ENCODE measurements at places on chromosomes 2 and 18.
A peak's percentile ranks its signal among the peaks of the same experiment; 100 is the strongest.

GRCh38 chr2:37219046-37219445 is 12.3 kb downstream of the CEBPZ start:
- DNase-seq: no peak

GRCh38 chr18:79871481-79872091 is 73.8 kb downstream of the KCNG2 start:
- DNase-seq: no peak

- DNase-seq: no peak
These were observed 3.6 kb upstream of the DLX2 start for GRCh38 chr2:172106108-172106961.

- no peak for DNase-seq
These were observed 35.1 kb downstream of the PMS1 start for GRCh38 chr2:189819297-189819704.

- no peak for DNase-seq
These were observed 123.1 kb upstream of the STON1 start for GRCh38 chr2:48406794-48407349.

DNA sequence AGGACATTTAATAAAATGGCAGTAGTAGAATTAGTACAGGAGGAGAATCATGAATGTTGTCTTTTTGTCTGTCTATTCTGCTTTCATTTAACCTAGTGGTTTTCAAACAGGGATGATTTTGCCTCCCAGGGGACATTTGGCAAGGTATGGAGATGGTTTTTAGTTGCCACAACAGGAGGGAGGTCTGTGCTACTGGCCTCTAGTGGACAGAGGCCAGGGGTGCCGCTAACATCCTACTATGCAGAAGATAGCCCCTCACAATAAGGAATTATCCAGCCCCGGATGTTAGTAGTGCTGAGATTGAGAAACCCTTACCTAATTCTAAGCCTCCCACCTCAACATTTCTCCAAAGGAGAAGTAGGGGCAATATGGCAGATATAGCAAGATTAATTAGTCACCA is 18.3 kb downstream of the FASTKD2 start:
- DNase-seq: no peak

GRCh38 chr2:7028846-7029245 is 111.6 kb downstream of the RNF144A start:
- DNase-seq: no peak

- DNase-seq: no peak
These were observed 34.1 kb downstream of the SERPINB11 start for GRCh38 chr18:63736876-63737275.

GRCh38 chr18:34953212-34953611 is 88.0 kb upstream of the MAPRE2 start:
- no peak for DNase-seq

GRCh38 chr18:71678144-71678543 is 866.0 kb downstream of the CBLN2 start:
- no peak for DNase-seq

GRCh38 chr2:142825861-142826260 is 51.6 kb upstream of the KYNU start:
- no peak for DNase-seq

- no peak for DNase-seq
These were observed 109.7 kb downstream of the NOL4 start for GRCh38 chr18:34114996-34115395.

GRCh38 chr2:199524689-199525574 is 67.2 kb upstream of the SATB2 start:
- DNase-seq: no peak

DNA sequence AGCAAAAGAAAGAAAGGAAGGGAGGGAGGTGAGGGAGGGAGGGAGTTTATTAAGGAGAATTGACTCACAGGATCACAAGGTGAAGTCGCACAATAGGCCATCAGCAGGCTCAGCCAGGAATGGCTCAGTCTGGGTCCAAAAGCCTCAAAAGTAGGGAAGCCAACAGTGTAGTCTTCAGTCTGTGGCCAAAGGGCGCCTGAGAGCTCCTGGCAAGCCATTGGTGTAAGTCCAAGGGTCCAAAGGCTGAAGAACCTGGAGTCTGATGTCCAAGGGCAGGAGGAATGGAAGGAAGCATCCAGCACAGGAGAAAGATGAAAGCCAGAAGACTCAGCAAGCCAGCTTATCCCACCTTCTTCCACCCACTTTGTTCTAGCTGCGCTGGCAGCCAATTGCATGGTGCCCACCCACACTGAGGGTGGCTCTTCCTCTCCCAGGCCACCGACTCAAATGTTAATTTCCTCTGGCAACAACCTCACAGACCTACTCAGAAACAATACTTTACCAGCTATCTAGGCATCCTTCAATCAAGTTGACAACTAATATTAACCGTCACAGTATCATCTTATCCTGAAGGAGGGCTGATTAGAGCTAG is 5.8 kb upstream of the ACAA2 start:
- no peak for DNase-seq

GRCh38 chr2:118519511-118519910 is 327.9 kb downstream of the EN1 start:
- DNase-seq: no peak

GRCh38 chr2:142599504-142599903 is 278.0 kb upstream of the KYNU start:
- DNase-seq: no peak

DNA sequence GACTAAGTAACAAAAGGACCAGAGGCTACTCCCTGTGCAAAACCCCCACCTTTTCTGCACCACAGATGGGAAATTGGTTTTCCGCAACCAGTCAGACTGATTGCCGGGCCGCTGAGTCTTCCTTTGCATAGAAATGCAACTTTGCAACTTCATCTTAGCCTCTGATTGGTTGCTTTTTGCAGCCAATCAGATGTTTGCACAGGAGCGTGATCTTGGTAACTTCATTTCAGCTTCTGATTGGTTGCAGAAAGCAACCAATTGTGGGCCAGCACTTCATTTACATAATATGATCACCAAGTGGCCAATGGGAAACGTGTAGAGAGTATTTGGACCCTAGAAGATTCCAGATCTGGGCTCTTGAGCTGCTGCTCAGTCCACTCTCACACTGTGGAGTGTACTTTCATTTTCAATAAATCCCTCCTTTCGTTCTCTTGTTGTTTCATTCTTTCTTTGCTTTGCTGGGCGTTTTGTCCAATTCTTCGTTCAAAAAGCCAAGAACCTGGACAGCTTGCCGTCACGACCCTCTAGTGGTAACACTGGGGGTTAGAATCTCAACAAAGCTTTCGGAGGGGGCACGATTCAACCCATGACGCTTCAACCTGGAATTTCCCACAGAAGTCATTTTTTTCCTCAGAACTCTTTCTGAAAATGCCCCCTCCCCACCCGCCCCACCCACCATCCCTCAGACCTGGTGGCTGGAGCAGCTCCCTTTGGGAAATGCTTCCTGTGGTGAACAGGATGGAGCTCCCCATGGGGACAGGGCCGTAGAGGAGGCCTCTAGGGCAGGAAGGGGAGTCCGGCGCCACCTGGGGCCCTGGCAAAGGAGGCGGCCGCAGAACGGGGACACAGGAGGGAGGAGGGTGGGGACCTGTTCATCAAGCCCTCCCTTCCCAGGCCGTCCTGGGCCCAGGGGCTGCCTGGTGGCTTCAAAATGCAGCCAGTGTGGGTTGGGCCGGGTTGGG is 31.8 kb upstream of the KCNF1 start:
- DNase-seq: no peak

DNA sequence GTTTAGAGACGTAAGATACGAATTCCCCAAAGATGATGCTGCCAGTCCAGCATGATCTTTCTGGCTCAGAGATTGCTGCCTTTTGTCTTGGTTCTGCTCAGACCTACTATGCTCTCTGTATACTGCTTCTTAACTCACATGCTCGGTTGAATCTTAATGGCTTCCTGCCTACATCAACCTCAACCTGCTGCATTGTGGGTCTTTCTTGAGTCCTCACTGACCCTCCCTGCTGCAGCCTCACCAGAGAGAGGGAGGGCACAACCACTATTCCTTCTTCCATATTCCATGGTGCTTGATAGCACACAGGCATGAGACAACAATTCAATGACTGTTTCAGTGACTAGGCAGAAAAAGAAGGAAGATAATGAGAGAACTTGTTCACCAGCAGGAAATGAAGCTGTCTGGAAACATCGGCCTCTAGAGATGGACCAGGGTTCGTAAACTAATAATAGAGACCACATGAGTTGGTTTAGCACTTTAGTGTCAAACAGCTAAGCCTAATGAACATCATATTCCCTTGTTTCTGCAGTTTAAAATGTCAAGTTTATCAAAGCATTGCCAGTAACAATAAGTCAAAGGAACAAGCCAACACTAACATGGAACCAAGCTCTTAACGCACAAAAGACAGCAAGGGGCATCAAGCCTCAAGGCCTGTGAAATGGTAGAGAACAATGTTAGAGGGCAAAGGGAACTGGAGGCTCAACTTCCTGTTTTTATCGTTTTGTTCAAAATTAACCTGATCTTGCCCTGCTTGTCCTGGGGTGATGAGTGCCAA is 333.9 kb downstream of the PDE11A start:
- DNase-seq: no peak

DNA sequence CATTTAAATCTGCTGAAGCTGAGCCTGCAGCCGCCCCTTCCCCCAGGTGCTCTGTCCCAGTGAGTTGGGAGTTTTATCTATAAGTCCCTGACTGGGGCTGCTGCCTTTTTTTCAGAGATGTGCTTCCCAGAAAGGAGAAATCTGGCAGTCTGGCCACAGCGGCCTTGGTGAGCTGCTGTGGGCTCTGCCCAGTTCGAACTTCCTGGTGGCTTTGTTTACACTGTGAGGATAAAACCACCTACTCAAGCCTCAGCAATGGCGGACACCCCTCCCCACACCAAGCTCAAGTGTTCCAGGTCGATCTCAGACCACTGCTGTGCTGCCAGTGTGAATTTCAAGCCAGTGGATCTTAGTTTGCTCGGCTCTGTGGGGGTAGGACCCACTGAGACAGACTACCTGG is 97.3 kb downstream of the ACAA2 start:
- DNase-seq: no peak

- DNase-seq: no peak
These were observed 38.1 kb downstream of the SNED1 start for GRCh38 chr2:241036397-241036963.

DNA sequence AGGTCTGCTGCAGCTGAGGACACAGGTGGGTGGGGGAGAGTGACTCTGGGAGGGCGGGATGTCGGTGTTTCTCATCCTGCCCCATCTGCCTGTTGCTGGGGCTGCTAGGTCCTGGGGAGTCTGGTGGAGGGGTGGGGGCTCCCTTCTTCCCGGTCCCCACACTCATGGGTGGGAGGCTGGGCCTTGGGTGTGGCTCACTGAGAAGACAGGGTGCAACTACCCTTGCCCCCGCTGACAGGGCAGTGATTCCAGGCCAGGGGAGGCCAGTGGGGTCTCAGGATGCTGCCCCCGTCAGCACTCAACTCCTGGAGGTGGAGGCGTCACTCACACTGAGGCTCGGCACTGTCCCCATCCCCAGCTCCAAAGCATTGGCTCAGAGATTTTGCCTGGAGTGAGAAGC is 7.7 kb upstream of the NFATC1 start:
- no peak for DNase-seq

GRCh38 chr2:183248866-183249567 is 124.8 kb downstream of the NUP35 start:
- peak; percentile 63 for DNase-seq

- no peak for DNase-seq
These were observed 67.2 kb downstream of the UGGT1 start for GRCh38 chr2:128158176-128158575.

GRCh38 chr2:6909431-6910385 is 7.5 kb upstream of the RNF144A start:
- no peak for DNase-seq

DNA sequence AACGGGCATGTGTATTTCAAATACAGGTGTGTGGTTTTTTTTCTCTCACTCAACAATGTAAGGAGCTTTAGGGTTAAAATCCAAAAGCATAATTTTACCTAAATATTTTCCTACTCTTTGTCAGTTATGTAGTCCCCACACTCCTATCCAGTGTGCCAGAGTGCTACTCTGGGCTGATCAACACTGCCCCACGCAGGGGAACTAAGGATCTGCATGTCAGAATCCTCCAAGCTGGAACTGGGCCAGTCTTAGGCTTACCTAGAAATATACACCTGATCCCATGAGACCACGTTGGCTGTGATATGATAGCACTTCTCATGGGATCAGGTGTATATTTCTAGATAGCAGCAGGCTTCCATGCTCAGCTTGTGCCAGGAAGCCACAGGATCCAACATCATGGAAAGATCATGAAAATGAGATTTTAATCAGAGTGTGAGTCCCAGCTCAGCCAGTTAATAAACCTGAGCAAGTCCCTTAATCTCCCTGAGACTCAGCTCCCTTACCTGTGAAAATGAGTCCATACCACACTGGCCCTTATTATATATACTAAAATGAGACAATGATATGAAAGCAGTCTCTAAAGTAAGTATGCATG is 29.7 kb downstream of the CCDC141 start:
- DNase-seq: no peak

DNA sequence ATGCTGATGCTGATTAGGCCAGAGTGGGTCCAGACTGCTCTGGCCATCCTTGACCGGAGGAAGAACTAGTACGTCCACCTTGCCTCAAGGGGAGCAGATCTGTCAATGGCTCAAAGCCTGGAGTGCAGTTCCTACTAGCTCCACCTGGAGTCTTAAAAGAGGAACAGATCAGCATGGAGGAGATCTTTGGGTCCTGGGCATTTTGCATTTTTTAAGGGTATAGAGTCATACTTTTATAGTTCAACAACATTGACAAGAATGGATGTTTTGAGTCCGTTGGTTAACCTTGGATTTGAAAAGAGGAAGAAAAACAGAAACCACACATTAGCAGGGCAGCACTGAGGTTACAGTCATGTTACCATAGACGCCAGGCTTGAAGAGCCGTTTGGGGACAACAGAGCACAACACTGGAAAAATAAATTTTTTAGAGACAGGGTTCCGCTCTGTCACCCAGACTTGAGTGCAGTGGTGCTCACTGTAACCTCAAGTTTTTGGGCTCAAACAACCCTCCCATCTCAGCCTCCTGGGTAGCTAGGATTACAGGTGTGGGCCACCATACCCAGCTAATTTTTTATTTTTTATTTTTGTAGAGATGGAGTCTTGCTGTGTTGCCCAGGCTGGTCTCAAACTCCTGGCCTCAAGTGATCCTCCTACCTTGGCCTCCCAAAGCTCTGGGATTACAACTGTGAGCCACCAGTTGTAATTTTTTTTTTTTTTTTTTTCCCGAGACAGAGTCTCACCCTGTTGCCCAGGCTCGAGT is 78.5 kb downstream of the PRKCE start:
- DNase-seq: no peak

- DNase-seq: no peak
These were observed 3.1 kb downstream of the WIPF1 start for GRCh38 chr2:174594456-174594855.

DNA sequence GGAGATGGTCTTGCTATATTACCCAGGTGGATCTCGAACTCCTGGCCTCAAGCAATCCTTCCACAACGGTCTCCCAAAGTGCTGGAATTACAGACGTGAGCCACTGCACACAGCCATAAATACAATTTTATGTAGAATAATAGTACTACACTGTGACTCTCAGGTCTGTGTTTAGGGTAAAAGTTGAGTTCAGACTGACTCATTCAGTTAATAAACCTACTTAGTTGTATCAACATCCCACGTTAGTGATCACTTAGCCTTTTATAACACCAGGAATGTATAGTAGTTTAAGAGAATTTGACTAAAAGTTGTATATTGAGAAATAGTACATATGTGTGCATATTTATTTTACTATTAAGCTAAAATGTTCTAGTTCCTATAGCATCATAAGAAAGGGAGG is 237.5 kb downstream of the PHLPP1 start:
- no peak for DNase-seq

GRCh38 chr2:79393806-79394484 is 118.9 kb upstream of the CTNNA2 start:
- no peak for DNase-seq

- DNase-seq: no peak
These were observed 19.8 kb downstream of the ARPC2 start for GRCh38 chr2:218236829-218237228.

- DNase-seq: no peak
These were observed 242.4 kb downstream of the ARHGAP15 start for GRCh38 chr2:143371616-143372015.

Measured in HAP-1 (cell line).